Mesendoderm (in vitro differentiated cells): ENCODE measurements at places on chromosomes 2 and 18.

DNA sequence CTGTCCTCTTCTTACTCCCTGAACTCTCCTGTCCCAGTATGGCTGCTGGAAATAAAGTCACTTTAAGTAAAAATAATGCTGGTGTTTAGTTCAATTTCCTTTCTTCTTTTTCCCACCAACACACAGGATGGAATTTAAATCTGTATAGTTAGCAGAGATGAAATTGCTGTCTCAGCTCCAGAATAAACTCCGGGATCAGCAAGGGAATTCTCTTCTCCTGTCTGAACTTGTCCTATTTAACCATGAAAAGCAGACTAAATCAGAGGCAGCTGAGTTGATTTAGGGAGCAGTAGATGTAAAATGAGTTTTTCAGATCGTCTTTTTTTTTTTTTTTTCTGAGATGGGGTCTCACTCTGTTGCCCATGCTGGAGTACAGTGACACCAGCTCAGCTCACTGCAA, 25.9 kb downstream of the TTLL4 start:
- DNase-seq: no peak
- peaks cover 12% of the 10 kb centered on the region for H3K36me3 ChIP-seq
- H3K4me1 ChIP-seq: peaks cover 10% of the 10 kb centered on the region

- no peak overlapping the region for H3K4me3 ChIP-seq
- no peaks in the 10 kb centered on the region for H3K36me3 ChIP-seq
- no peaks in the 10 kb centered on the region for H3K27me3 ChIP-seq
- H3K4me1 ChIP-seq: no peaks in the 10 kb centered on the region
Observed at GRCh38 chr2:117812443-117812842, 2.0 kb upstream of the DDX18 start.

DNA sequence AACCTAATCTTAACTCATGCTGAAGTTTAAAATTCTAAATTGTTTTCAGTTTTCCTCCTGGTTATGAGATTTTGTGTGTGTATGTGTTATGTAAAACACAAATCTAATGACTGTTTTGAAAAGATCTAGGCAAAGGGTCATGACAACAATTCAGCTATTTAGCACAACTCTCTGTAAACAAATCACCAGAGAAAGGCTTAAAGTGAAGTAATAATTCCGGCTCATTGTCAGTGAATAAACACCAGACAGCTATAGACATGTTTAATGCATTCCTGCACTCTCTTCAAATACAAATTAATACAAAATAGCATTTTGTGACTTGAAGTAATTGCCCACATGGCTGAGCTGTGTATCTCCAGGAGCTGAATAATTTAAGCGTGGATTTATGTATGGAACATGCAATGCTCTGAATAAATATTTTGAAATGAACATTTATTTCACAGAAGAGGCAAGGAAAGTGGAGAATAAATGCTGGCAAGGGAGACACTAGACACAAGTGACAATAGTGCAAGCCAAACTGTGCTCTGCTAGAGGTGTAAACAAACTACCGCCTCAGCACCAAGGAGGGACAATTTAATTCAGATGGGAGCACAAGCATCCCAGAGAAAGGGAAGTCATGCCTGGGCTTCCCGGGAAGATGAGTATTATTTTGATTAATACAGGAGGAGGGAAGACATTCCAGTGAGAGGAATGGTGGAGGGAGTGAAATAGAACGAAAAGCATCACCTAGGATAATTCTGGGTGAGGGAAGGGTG, 133.6 kb upstream of the XPO1 start:
- H3K27ac ChIP-seq: no peak overlapping the region
- no peak overlapping the region for H3K4me3 ChIP-seq
- H3K4me1 ChIP-seq: no peaks in the 10 kb centered on the region
- DNase-seq: no peak
- H3K36me3 ChIP-seq: no peaks in the 10 kb centered on the region

DNA sequence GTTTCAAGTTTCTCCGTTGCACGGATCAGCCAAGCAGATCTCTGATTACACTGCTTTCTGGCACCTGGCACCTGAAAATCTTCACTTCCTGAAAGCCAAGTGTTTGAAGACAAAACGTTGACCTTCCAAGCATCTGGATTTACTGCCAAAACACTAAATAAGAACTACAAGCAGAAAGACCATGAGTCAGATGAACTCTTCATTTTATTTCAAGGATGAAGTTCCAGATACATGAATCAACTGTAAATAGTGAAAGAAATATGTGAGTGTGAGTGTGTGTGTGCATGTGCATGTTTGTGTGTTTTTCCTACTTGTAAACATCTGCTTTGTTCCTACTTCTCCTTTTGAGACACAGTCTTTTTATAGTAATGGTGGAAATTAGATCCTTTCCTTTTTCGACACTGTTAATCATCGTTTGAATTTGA, 60.0 kb upstream of the DTNA start:
- H3K4me1 ChIP-seq: peaks cover 5% of the 10 kb centered on the region
- no peak overlapping the region for H3K4me3 ChIP-seq
- H3K27me3 ChIP-seq: no peaks in the 10 kb centered on the region
- H3K36me3 ChIP-seq: no peaks in the 10 kb centered on the region
- no peak for DNase-seq
- no peak overlapping the region for H3K27ac ChIP-seq

DNA sequence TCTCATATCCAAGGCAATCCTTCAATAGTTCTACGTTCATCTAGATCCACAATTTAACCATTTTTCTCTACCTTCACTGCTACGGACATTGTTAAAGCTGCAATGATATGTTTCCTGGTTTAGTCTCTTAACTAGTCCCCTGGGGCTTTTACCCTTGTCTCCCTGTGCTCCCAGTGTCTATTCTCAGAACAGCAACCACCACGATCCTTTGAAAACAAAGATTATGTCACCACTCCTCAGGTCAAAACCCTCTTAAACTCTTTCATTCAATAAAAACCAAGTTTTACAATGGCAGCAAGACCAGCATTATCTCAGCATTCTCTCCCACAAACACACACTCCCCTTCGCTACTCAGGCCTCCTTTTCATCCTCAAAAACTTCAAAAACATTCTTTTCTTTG, 298.2 kb upstream of the CHST9 start:
- no peak overlapping the region for H3K4me3 ChIP-seq
- H3K36me3 ChIP-seq: no peaks in the 10 kb centered on the region
- no peaks in the 10 kb centered on the region for H3K27me3 ChIP-seq

GRCh38 chr18:22172120-22172582, 2.8 kb downstream of the GATA6 start:
- peak overlapping the region; percentile 100 for H3K4me3 ChIP-seq
- DNase-seq: no peak
- peaks cover 30% of the 10 kb centered on the region for H3K27me3 ChIP-seq
- H3K36me3 ChIP-seq: peaks cover 41% of the 10 kb centered on the region

DNA sequence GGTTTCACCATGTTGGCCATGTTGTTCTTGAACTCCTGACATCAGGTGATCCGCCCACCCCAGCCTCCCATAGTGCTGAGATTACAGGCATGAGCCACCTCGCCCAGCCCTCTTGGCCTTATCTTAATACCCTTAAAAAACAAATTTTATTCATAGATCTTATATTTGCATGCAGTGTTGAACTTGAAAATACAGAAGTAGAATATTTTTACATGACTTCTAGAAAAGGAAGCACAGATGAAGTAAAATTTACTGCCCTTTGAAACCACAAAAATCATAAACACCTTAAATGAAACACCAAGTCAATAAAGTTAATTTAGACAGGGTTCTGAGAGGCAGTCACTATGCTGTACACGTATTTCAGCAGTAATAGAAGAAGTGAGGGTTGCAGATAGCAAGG, 145.7 kb downstream of the CERS6 start:
- no peak overlapping the region for H3K27ac ChIP-seq
- no peaks in the 10 kb centered on the region for H3K4me1 ChIP-seq
- H3K4me3 ChIP-seq: no peak overlapping the region
- DNase-seq: no peak

- no peak for DNase-seq
- no peaks in the 10 kb centered on the region for H3K36me3 ChIP-seq
- H3K27ac ChIP-seq: no peak overlapping the region
- H3K4me3 ChIP-seq: no peak overlapping the region
- H3K4me1 ChIP-seq: no peaks in the 10 kb centered on the region
Observed at GRCh38 chr18:1191341-1191740, 286.7 kb downstream of the ADCYAP1 start.

GRCh38 chr2:221377066-221377465, 195.0 kb downstream of the EPHA4 start:
- H3K36me3 ChIP-seq: no peaks in the 10 kb centered on the region
- no peak for DNase-seq
- no peak overlapping the region for H3K4me3 ChIP-seq

- no peaks in the 10 kb centered on the region for H3K36me3 ChIP-seq
- no peaks in the 10 kb centered on the region for H3K27me3 ChIP-seq
- no peak overlapping the region for H3K4me3 ChIP-seq
- H3K4me1 ChIP-seq: peaks cover 10% of the 10 kb centered on the region
- peak; percentile 58 for DNase-seq
Observed at GRCh38 chr2:128292599-128293425, 25.9 kb downstream of the HS6ST1 start.

GRCh38 chr2:55587-56448, 9.5 kb upstream of the FAM110C start:
- no peaks in the 10 kb centered on the region for H3K36me3 ChIP-seq
- H3K27me3 ChIP-seq: no peaks in the 10 kb centered on the region
- no peak for DNase-seq
- H3K4me3 ChIP-seq: no peak overlapping the region
- no peaks in the 10 kb centered on the region for H3K4me1 ChIP-seq

DNA sequence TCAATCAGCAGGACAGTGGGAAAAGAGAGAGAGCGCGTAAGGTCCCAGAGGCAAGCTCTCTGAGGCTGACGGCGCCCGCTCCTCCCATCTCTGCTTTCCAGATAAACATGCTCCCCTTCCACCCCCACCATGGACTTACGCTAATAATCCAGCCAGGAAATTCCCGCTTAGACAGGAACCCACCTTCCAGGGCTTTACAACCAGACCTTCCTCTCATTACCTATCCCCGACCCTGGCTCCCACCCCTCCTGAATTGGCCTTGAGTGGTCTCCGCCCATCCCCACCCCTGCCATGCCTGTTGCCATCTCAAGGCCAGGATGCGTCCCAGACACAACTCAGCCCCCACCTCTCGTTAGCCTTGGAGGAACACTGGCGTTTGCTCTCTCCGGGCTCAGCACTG, 131.1 kb downstream of the SMAD2 start:
- no peak overlapping the region for H3K4me3 ChIP-seq
- H3K27ac ChIP-seq: no peak overlapping the region
- H3K27me3 ChIP-seq: no peaks in the 10 kb centered on the region
- peak; percentile 42 for DNase-seq
- no peaks in the 10 kb centered on the region for H3K36me3 ChIP-seq

- H3K27me3 ChIP-seq: no peaks in the 10 kb centered on the region
- H3K27ac ChIP-seq: no peak overlapping the region
- H3K4me3 ChIP-seq: no peak overlapping the region
- no peaks in the 10 kb centered on the region for H3K4me1 ChIP-seq
- no peaks in the 10 kb centered on the region for H3K36me3 ChIP-seq
Observed at GRCh38 chr2:51971136-51971535, 939.2 kb upstream of the NRXN1 start.

DNA sequence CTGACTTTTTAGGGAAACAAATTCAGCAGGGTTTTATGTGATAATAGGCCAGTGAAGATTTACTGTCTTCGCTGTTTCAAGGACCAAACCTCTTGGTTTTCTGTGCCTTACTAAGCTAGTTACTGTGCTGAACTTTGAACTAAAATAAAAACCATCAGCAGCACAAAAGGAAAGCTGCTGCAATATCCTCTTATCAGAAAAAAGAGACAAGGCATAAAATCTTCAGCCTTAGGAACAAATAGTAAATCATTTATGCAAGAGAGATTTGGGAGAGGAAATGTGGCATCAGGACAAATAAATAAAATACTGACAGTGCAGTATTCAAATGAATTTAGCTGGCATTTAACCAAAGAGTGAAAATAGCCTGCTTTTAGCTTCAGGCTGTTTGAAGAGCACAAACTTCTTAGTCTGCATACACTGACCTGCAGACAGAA, 64.1 kb upstream of the EHBP1 start:
- H3K4me3 ChIP-seq: no peak overlapping the region
- H3K27me3 ChIP-seq: no peaks in the 10 kb centered on the region
- H3K36me3 ChIP-seq: no peaks in the 10 kb centered on the region
- no peak overlapping the region for H3K27ac ChIP-seq
- DNase-seq: no peak
- H3K4me1 ChIP-seq: no peaks in the 10 kb centered on the region

DNA sequence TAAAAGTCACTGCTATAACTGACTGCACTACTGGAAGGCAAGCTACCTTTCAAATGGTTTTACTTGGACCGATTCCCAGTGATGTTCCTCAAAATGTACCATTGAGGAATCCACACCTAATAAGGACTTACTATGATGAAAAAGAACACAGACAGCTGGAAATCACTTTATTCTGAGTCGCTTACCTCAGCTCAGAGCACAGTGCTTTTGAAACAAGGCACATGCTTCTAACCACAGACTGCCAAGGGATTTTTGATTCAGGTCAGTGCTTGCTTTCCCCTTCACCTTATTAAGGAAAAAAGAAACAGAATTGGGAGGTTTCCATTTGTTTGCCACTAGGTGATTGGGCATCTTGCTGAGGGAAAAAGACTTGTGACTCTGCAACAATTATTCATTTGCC, 707.5 kb upstream of the FSHR start:
- DNase-seq: no peak
- H3K4me1 ChIP-seq: no peaks in the 10 kb centered on the region
- H3K36me3 ChIP-seq: no peaks in the 10 kb centered on the region
- H3K27me3 ChIP-seq: no peaks in the 10 kb centered on the region
- H3K27ac ChIP-seq: no peak overlapping the region

- no peaks in the 10 kb centered on the region for H3K27me3 ChIP-seq
- H3K27ac ChIP-seq: no peak overlapping the region
- peak; percentile 14 for DNase-seq
- H3K36me3 ChIP-seq: no peaks in the 10 kb centered on the region
- H3K4me1 ChIP-seq: no peaks in the 10 kb centered on the region
Observed at GRCh38 chr2:197134206-197134605, 176.4 kb downstream of the ANKRD44 start.

- no peak overlapping the region for H3K27ac ChIP-seq
- H3K27me3 ChIP-seq: no peaks in the 10 kb centered on the region
- DNase-seq: no peak
- H3K36me3 ChIP-seq: no peaks in the 10 kb centered on the region
Observed at GRCh38 chr2:214138779-214139178, 272.1 kb upstream of the VWC2L start.
